ENCODE measurements at places on chromosomes 13 and 19. TPM values are rescaled to one million over a fixed set of nuclear protein-coding genes. Genes with fewer than 3 reads are reported as not detected.

DNA sequence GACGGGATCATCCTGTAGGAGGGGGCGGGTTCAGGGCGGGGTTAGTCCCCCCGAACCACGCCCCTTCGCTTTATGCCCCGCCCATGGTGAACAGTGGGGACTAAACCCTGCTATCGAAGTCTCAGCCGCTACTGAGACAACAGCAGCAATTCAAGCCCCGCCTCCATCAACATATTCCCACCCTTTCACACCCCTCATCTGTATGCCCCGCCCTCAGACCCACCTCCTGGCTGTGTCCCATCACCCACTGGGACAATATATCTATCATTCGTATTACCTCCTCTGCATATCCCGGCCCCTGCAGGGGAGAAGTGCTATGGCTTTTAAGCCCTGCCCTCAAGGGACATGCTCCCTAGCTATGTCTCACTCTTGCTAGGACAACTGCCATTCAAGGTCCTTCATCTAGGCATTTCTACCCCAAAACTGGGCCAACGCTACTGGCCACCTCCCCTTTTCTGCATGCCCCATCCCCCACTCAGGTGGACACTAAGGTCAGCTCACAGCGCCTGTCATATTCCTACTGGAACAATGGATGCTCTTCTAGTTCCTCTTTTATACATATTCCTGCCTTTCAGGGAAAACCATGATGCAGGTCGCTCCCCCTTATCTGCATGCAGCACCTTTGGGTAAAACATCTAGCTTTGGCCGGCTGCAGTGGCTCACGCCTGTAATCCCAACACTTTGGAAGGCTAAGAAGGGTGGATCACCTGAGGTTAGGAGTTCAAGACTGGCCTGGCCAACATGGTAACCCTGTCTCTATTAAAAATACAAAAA, 11.9 kb downstream of the LRFN1 start:
- DNase-seq, result peak; percentile 16

GRCh38 chr19:7554990-7555864, 19.7 kb downstream of the PNPLA6 start:
- DNase-seq, result no peak

GRCh38 chr19:23992348-23992747, 77.7 kb downstream of the ZNF726 start:
- DNase-seq, result no peak

- no peak for DNase-seq
These were observed 18.6 kb downstream of the ITM2B start for GRCh38 chr13:48251611-48252081.

The FCER2 gene
- 60.1 TPM for total RNA-seq

DNA sequence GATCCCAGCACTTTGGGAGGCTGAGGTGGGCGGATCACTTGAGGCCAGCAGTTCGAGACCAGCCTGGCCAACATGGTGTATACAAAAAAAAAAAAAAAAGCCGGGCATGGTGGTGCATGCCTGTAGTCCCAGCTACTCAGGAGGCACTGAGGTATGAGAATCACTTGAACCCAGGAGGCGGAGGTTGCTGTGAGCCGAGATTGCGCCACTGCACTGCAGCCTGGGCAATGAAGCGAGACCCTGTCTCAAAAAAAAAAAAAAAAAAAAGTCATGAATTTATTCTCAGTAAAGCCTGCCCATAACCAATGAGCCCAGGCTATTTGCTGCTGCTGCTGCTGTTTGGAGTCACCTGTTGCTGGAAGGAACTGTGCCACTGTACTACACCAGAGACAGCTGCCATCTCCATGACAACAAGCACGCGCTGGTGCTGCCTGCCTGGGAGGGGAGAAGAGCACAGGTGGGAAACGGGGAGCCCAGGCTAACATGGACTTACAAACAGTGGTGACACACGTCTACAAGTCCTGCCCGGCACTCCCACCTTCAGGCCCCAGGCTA, 11.3 kb downstream of the ZFR2 start:
- DNase-seq, result peak; percentile 77

The ANGPTL4 gene
- total RNA-seq, result 11.8 TPM

DNA sequence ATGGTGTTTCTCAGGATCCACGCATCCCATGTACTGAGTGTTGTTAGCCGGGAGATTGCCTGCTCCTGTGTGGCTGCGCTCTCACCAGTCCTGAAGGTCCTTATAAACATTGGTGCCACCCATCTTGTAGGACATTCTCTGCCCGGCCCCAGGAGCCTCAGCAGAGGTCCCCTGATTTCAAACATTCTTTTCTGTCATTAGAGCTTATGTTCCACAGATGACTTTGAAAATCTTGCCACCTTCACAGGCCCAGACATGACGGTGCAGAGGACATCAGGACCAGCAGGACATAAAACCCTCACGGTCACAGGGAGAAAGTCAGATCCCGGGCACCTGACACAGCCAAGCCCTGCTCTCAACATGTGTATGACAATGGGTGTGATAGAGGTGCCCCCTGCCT, 33.2 kb upstream of the PEPD start:
- DNase-seq, result peak; percentile 48

GRCh38 chr13:89968470-89968869, 1379.0 kb upstream of the MIR17HG start:
- DNase-seq, result no peak

DNA sequence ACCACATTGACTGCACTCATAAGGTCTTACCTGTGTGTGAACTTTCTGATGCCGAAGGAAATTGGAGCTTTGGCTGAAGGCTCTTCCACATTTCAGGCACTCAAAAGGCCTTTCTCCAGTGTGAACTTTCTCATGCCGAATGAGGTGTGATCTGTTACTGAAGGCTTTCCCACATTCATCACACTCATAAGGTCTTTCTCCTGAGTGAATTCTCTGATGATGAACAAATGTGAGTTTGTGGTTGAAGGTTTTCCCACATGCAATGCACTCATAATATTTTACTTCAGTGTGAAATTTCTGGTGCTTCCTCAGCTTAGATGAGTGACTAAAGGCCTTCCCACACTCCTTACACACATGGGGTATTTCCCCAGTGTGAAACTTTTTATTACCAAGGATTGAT, 5.7 kb downstream of the ZNF132 start:
- no peak for DNase-seq

- no peak for DNase-seq
These were observed 803.6 kb downstream of the DIAPH3 start for GRCh38 chr13:59360108-59360507.

DNA sequence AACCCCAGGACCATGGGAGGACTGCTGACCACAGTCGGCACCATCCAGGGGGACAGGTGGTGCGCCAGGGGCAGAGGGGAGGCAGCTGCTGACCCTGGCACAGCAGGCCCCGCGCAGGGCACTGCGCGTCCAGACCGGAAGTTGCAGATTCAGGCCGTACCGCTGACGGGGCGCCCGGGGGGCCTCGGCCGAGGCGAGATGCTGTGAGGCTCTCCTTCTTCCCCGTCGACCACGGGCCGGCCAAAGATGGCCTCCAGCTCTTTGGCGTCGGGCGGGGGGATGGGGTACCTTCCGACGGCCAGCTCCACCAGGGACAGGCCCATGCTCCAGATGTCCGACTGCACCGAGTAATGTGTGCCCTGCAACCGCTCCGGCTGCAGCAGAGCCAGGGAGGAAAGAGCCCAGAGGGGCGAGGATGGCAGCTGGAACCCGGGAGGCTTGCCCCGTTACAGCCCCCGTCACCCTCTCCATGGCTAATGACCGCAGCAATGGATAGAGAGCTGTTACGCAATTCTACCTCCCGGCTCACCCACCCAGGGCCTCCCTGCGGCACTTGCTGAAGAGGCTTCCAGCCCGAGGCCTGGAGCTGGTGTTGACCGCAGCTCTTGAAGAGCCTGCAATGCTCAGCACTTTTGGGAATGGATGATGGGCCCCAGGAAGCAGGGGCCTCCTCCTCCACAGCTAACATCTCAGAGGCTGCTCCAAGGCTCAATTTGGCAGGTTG, 24.7 kb downstream of the MAP2K2 start:
- no peak for DNase-seq

- no peak for DNase-seq
These were observed 3.7 kb downstream of the NDUFA11 start for GRCh38 chr19:5899728-5900526.

The LILRB1 gene
- total RNA-seq, result 166 TPM

The CD37 gene
- total RNA-seq, result 365 TPM

The ATCAY gene
- total RNA-seq, result not detected

The APLP1 gene
- 1.4 TPM for total RNA-seq

The DNASE2 gene
- total RNA-seq, result 20.4 TPM

GRCh38 chr13:26541678-26542568, 15.6 kb upstream of the WASF3 start:
- DNase-seq, result no peak

DNA sequence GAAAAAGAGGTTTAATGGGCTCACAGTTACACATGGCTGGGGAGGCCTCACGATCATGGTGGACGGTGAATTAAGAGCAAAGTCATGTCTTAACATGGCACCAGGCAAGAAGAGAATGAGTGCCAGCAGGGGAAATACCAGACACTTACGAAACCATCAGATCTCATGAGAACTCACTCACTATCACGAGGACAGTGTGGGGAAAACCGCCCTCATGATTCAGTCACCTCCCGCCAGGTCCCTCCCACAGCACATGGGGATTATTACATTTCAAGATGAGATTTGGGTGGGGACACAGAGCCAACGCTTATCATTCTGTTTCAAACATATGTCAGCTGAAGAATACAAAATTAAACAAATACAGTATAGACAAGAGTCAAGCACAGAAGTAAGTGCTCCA, 165.1 kb downstream of the PCCA start:
- no peak for DNase-seq

GRCh38 chr19:2294687-2295335, 12.8 kb upstream of the PEAK3 start:
- no peak for DNase-seq

DNA sequence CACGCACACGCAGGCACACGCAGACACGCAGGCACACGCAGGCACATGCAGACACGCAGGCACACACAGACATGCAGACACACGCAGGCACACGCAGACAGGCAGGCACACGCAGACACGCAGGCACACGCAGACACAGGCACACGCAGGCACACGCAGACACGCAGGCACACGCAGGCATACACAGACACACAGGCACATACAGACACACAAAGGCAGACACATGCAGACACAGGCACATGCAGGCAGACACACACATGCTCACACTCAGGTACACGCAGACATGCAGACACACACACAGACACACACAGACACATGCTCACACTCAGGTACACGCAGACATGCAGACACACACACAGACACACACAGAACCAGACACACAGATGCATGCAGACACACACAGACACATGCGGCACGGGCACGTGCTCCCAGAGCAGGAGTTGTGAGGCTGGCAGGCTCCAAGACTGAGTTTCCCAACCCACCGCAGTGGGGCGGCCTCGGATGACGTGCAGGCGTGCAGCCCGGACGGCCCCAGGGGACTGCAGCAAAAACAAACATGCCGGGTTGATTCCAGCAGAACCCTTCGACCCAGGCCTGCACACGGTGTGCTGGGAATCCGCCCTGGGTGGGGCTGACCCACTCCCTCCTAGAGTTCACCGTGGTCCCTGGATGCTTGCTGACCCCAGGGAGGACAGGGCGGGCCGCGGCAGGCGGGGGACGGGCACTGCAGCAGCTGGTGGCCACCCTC, 100.0 kb downstream of the GADD45B start:
- DNase-seq, result peak; percentile 57

The APOC4 gene
- total RNA-seq, result not detected

The APOC1 gene
- total RNA-seq, result 195 TPM

- no peak for DNase-seq
These were observed 3.8 kb downstream of the CPB2 start for GRCh38 chr13:46101002-46101401.

GRCh38 chr19:1411255-1412191, 4.1 kb downstream of the DAZAP1 start:
- no peak for DNase-seq
